ENCODE measurements at places on chromosomes 1 and 21. TPM values are rescaled to one million over a fixed set of nuclear protein-coding genes. Genes with fewer than 3 reads are reported as not detected.

GRCh38 chr1:19678931-19679453, 14.3 kb downstream of the HTR6 start:
- H3K27ac ChIP-seq = no peak overlapping the region
- no peak overlapping the region for H3K4me3 ChIP-seq
- no peaks in the 10 kb centered on the region for H3K4me1 ChIP-seq
- DNase-seq = peak; percentile 85
- H3K36me3 ChIP-seq = no peaks in the 10 kb centered on the region
- no peaks in the 10 kb centered on the region for H3K27me3 ChIP-seq

- H3K27me3 ChIP-seq = no peaks in the 10 kb centered on the region
- peak; percentile 61 for DNase-seq
- peak overlapping the region; percentile 83 for H3K27ac ChIP-seq
- no peak overlapping the region for H3K4me3 ChIP-seq
These were observed 809 bp downstream of the SYT11 start for GRCh38 chr1:155859881-155860871.

The CYP4Z1 gene
- total RNA-seq = 10.0 TPM

GRCh38 chr1:47927165-47927564, 70.0 kb downstream of the TRABD2B start:
- no peaks in the 10 kb centered on the region for H3K36me3 ChIP-seq
- no peak for DNase-seq
- H3K4me3 ChIP-seq = no peak overlapping the region
- H3K27me3 ChIP-seq = no peaks in the 10 kb centered on the region
- no peak overlapping the region for H3K27ac ChIP-seq
- no peaks in the 10 kb centered on the region for H3K4me1 ChIP-seq

DNA sequence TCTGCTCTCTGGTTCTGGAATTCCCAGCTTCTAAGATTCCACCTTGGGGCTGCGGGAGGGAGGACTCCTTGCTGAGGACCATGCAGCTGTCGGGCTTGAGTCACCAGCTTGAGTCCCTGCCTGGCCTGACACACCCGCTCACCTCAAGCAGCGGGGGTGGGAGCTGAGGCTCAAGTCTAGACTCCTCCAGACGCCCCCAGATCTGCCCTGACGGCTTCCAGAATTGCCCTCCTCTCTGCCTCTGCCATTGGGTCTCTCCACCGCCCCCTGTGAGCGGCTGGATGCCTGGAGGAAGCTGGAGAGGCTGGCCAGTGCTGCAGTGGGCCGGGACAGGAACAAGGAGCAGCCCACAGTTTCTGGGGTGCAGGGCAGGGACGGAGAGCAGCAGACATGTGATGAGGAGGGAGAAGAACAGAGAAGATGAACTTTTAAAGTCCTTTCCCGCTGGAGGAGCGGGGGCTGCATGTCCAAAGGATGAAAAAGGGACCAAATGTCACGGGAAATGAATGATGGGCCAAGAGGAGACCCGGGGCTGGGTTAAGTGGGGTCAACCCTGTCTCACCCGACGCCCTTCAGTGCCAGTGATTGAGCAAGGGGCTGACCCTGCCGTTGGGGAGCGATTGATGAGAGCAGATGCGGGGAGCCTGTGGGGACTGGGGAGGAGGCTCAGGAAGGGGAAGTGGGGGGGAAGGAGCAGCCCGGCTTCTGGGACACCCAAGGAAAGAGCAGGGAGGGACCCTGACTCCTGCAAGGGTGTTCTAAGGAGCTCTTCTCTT, 13.5 kb downstream of the CRABP2 start:
- peaks cover 18% of the 10 kb centered on the region for H3K4me1 ChIP-seq
- H3K27me3 ChIP-seq = peaks cover 16% of the 10 kb centered on the region
- H3K4me3 ChIP-seq = no peak overlapping the region
- DNase-seq = peak; percentile 65
- no peaks in the 10 kb centered on the region for H3K36me3 ChIP-seq

The THEMIS2 gene
- 128 TPM for total RNA-seq

The PTPN22 gene
- total RNA-seq = 15.2 TPM

DNA sequence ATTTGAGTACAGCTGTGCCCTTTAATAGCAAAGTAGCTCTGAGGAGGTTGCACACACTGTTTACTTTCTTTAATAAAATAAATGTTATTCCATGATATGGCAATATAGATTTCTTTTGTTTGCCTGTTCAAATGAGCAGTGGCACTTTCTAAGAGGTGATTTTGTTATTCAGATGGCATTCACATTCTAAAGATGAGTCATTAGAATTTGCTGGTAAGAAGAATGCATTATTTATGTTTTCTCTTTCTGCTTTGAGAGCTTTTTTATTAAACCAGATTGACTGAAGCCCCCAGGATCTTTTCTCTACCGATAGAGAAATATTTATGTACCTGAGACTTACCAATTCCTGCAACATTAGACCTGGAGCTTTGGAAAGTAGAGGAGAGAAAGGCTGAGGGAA, 11.2 kb upstream of the LEPR start:
- no peaks in the 10 kb centered on the region for H3K36me3 ChIP-seq
- no peaks in the 10 kb centered on the region for H3K27me3 ChIP-seq
- no peaks in the 10 kb centered on the region for H3K4me1 ChIP-seq

The FNBP1L gene
- total RNA-seq = 35.1 TPM

The DCDC2B gene
- total RNA-seq = 3.8 TPM

DNA sequence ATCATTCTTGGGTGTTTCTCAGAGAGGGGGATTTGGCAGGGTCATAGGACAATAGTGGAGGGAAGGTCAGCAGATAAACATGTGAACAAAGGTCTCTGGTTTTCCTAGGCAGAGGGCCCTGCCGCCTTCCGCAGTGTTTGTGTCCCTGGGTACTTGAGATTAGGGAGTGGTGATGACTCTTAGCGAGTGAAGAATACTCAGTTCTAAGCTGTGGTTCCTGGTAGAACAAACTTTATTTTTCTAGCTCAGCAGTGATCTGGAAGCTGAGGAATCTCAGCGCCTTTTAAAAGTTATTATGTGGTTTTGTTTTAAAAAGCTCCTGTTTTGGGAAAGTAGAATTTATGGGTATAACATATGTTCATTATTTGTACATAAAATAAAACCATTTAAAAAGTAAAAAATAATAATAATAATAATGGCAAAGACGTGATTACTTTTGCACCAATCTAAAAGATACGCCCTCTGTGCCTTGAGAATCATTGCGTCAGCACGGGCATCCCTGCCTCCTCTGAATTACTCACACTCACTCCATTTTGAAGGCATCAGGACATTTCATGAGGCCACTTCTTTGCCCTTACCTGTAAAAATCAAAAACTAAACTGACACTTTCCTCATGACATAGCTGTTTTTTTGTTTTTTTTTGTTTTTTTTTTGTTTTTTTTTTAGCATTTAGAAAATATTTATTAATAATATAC, 29.7 kb upstream of the TNFRSF1B start:
- H3K36me3 ChIP-seq = no peaks in the 10 kb centered on the region
- no peak overlapping the region for H3K4me3 ChIP-seq
- peaks cover 33% of the 10 kb centered on the region for H3K4me1 ChIP-seq
- H3K27ac ChIP-seq = peak overlapping the region; percentile 43
- no peak for DNase-seq

DNA sequence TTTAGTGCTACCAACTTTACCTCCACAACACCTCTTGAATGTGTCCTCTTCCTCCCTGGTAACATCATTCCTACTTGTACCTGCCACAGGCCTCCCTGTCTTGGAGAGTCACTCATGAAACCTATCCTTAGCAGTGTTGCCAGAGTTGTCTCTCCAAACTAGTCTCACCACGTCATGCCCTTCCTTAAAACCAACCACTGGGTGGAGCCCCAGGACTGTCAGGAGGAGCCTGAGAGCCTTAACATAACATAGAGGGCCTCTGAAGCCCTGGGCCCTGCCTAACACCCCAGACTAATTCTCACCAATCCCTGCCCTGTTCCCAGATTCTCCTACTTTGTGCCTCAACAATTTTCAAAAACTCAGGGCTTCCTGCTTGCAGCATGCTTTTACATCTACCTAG, 65.3 kb downstream of the ZNF697 start:
- no peak overlapping the region for H3K4me3 ChIP-seq
- H3K36me3 ChIP-seq = no peaks in the 10 kb centered on the region
- peak; percentile 63 for DNase-seq
- peaks cover under 1% of the 10 kb centered on the region for H3K4me1 ChIP-seq
- H3K27ac ChIP-seq = no peak overlapping the region

DNA sequence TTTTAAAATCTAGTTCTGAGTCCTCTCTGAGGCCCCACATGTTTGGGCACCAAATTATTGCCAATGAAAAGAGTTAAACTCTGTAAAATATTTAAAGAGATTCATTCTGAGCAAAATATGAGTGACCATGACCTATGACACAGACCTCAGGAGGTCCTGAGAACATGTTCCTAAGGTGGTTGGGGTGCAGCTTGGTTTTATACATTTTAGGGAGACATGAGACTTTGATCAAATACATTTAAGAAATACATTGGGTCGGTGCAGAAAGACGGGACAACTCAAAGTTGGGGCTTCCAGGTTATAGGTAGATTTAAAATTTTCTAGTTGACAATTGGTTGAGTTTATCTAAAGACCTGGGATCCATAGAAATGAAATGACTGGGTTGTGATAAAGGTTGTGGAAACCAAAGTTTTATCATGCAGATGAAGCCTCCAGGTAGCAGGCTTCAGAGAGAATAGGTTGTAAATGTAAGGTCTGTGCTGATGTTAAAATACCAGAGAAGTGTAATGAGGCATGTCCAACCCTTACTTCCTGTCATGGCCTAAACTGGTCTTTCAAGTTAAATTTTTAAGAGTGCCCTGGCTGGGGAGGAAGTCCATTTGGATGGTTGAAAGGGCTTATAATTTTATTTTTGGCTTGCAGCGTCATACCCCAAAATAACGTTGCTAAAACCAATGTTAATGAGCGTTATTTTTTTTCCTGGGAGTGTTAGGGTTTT, 274.9 kb downstream of the NUF2 start:
- H3K27me3 ChIP-seq = no peaks in the 10 kb centered on the region
- H3K36me3 ChIP-seq = no peaks in the 10 kb centered on the region
- no peak overlapping the region for H3K27ac ChIP-seq
- no peak for DNase-seq
- no peak overlapping the region for H3K4me3 ChIP-seq
- no peaks in the 10 kb centered on the region for H3K4me1 ChIP-seq

The SPATA17 gene
- 0.63 TPM for total RNA-seq

The ADORA3 gene
- total RNA-seq = 2.1 TPM

GRCh38 chr1:113103048-113103447, 30.1 kb downstream of the LRIG2 start:
- H3K27me3 ChIP-seq = no peaks in the 10 kb centered on the region
- no peaks in the 10 kb centered on the region for H3K4me1 ChIP-seq
- H3K36me3 ChIP-seq = peaks cover 55% of the 10 kb centered on the region
- H3K27ac ChIP-seq = no peak overlapping the region
- H3K4me3 ChIP-seq = no peak overlapping the region

The SPATA46 gene
- total RNA-seq = not detected

DNA sequence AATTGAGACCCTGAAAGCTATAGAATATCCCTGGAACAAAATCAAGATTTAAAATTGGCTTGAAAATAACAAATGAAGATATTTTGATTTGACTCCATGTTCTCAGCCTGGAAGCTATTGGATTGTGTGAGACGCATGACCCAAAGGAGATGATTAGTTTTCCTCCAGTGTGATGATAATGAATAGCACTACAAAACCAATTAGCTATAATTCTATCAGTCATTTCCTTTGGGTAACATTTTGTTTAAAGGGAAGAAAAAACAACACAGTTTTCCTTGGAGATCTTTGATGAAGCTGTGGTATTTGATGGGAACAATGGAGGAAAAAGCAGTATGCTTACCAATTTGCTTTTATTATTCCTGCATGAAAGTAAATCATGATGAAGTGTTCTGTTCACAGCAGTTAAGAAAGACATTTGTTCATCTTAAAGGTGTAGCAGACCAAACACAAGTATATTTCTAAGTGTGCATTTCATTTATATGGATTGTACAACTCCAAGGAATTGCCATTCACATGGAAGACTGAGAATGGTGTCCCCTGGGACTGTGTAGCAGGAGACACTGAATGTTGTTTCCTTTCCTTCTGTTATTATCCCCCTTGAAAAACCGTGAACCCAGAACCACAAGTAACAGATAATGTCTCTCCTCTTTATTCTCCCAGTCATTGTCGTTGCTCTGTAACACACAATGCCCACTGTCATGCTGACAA, 111.4 kb downstream of the CACHD1 start:
- H3K27me3 ChIP-seq = no peaks in the 10 kb centered on the region
- no peak overlapping the region for H3K27ac ChIP-seq
- no peak overlapping the region for H3K4me3 ChIP-seq
- DNase-seq = no peak
- no peaks in the 10 kb centered on the region for H3K36me3 ChIP-seq

DNA sequence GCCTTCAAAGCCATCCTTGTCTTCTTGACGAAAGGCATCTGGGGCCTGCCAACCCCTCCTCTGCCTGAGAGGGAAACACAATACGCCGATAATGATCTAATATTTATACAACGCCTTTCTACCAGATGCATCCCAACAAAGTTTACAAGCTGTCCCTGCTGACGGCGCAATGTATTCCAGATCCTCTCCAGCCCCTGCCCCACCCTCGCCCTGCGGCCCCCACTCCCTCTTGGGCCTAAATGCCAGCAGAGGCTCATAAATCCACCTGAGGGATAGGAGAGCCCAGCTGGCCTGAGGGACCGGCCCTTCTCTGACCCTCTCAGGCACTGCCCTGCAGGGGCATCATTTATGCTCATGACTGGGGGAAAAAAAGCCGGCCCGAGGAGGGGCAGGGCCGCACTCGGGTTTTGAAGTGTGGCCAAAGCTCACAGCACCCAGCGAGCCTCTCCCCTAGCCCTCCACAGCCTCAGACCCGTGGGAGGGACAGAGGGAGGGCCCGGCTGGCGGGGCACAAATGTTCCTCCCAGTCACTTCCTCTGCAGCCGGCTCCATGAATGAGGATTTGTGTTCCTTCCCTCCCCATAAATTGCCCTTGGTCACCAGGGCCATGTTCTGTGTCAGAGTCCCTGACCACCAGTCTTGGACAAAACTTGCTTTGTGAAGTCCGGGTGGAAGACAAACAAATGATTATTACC, 140.3 kb downstream of the FOXD2 start:
- H3K27me3 ChIP-seq = no peaks in the 10 kb centered on the region
- H3K36me3 ChIP-seq = no peaks in the 10 kb centered on the region
- H3K4me1 ChIP-seq = peaks cover 12% of the 10 kb centered on the region
- H3K27ac ChIP-seq = peak overlapping the region; percentile 74
- no peak overlapping the region for H3K4me3 ChIP-seq
- DNase-seq = peak; percentile 64

DNA sequence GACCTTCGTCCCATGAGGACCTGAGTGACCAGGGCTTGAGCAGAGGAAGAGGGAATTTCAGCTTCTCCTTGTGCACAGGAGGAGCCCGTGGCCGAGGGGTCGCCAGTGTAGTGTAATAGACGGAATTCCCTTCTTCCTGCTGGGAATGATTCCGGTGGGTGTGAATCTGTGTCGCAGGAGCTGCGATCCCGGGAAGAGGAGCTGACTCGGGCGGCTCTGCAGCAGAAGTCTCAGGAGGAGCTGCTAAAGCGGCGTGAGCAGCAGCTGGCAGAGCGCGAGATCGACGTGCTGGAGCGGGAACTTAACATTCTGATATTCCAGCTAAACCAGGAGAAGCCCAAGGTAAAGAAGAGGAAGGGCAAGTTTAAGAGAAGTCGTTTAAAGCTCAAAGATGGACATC, 34.4 kb downstream of the MAP3K21 start:
- H3K4me3 ChIP-seq = no peak overlapping the region
- H3K27me3 ChIP-seq = no peaks in the 10 kb centered on the region
- H3K4me1 ChIP-seq = peaks cover 4% of the 10 kb centered on the region
- DNase-seq = no peak
- no peaks in the 10 kb centered on the region for H3K36me3 ChIP-seq

GRCh38 chr21:45894906-45895777, 86.4 kb upstream of the COL6A1 start:
- H3K27ac ChIP-seq = no peak overlapping the region
- H3K27me3 ChIP-seq = no peaks in the 10 kb centered on the region
- no peak overlapping the region for H3K4me3 ChIP-seq
- DNase-seq = no peak

- no peak for DNase-seq
- no peaks in the 10 kb centered on the region for H3K4me1 ChIP-seq
- H3K4me3 ChIP-seq = no peak overlapping the region
- no peaks in the 10 kb centered on the region for H3K27me3 ChIP-seq
These were observed 19.4 kb upstream of the CLIC6 start for GRCh38 chr21:34649400-34649799.

The ZNF697 gene
- total RNA-seq = 10.3 TPM
